HFFc6 (cell line): ENCODE measurements at places on chromosomes 2 and 18. TPM values are rescaled to one million over a fixed set of nuclear protein-coding genes. Genes with fewer than 3 reads are reported as not detected.

The UCN gene
- total RNA-seq = 0.76 to 1.2 TPM (median 1.0 TPM) in 3 replicates

The HOXD1 gene
- total RNA-seq = not detected in 3 replicates

The PXDN gene
- 403 to 472 TPM (median 403 TPM) in 3 replicates for total RNA-seq

The ATG9A gene
- 58.8 to 66.0 TPM (median 62.1 TPM) in 3 replicates for total RNA-seq

The TAF4B gene
- 1.3 to 1.8 TPM (median 1.7 TPM) in 3 replicates for total RNA-seq
